ENCODE measurements at places on chromosomes 12 and 14.

DNA sequence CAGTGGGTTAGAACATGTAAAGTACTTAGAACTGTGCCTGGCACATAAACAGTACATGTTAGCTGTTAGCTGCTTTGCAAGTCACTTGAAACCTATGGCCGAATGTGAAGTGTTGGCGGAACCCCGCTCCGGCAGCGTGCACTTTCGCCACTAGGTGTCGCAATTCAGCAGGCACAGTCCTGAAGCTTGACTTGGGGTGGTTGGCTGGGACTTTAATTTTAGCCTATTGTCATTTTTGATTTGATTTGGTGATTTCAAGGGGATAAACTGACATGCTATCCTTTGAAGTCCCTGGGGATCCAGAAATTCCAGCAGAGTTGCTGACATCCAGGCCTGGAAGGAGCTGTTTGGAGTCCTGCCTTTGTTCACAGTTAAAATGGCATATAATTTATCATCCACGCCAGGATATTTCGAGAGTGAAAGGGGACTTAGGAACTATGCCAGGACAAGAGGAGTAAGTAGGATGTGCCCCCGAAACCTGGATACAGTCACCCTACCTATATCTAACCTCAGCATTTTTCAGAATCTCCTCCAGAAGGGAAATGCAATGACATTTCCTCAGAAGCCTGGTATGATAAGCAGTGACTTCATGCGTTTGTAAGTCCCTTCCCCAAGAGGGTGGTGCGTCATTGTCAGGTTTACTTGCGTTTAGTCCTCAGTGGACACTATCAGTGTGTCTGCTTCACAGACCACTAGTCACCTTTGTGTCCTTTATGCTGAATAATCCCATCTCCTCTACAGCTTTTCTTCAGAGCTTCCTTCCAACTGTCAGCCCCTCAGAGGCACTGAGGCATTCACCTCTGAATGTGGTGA is 3.5 kb upstream of the TSPAN9 start:
- DNase-seq = peak; percentile 80

DNA sequence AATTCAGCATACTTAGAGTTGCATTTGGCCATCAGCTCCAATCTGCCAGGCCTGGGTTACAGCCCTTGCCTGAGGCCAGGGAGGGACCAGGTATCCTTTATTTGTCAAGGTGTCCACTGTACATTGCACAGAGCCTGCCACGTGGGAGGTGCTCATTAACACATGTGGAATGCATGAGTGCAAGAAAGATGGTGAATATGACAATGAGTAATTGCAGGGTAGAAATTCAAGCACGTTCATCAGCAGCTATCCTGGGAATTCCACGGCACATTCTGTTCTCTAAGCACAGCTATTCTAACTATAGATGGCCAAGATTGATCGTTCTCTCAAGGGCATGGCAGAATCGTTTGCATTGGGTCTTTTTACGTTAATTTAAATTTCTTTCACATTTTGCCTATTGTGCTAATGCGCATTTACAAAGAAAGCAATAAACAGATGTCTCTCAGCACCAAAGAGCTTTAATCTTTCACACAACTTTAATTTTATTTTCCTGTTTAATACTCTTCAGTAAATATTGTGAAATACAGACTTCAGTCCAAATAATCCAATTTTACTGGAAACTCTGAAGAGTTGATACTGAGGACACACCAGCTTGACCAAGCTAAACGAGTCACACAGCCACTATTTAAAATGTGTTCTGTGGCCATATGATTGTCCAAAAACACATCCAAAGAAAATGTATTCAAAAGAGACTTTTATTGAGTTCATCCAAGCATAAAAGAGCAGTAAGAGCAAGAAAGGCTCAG is 1025.7 kb upstream of the TMEM132C start:
- no peak for DNase-seq

GRCh38 chr12:84738481-84738972 is 174.1 kb downstream of the SLC6A15 start:
- no peak for DNase-seq

DNA sequence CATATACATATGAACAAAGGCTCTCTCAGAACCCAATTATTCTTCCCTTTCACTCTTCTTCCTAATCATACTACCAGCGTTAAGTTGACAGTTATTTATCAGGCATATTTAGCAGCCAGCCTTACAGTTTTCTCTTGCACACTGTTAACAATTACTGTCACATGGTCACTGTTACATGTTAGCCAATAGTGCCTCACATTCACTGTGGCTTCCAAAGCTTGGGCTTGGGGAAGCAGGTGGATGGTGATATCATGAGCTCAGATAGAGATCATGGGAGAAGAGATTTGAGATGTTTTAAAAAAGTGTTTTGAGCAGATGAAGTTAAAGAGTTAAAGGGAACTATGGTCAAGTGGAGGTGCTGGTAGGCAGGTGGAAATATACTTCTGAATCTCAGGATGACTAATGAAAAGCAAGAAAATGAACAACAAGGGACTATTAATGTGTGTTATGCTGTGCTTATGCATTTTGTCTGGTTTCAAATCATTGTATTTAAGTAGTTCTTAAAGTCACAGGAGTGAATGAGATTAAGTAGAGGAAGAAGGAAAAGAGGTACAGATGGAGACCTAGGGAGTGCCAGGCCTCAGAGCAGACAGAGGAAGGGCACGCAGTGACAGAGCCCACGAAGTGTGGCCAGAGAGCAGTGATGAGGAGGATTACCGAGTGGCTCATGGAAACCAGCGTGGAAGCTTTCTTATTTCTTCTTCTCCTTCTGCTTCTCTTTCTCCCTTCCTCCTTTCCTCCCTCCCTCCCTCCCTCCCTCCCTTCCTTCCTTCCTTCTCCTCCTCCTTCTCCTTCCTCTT is 39.6 kb downstream of the BICD1 start:
- no peak for DNase-seq

GRCh38 chr14:19917243-19917642 is 3.2 kb upstream of the OR4K5 start:
- no peak for DNase-seq

- DNase-seq = no peak
These were observed 26.5 kb downstream of the ARL6IP4 start for GRCh38 chr12:123006977-123007376.

- no peak for DNase-seq
These were observed 7.8 kb downstream of the LRRK2 start for GRCh38 chr12:40232602-40233001.

DNA sequence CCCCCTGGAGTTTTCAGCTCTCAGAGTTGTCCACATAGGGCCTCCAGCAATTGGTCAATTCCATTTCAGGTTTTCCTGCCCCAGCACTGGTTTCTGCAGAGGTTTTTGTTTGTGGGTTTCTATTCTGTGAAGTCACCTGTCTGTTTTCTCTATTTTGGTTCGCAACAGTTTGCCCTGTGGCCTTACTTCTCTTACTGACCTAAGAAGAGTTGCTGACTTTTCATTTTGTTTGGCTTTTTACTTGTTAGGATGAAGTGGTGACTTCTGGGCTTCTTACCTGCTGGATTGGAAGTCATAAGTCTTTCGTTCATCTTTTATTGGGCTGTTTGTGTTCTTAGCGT is 196.4 kb upstream of the PARP11 start:
- no peak for DNase-seq

- no peak for DNase-seq
These were observed 3.7 kb upstream of the ART4 start for GRCh38 chr12:14846876-14847580.

GRCh38 chr14:20469890-20470602 is 840 bp downstream of the PNP start:
- DNase-seq = peak; percentile 75

DNA sequence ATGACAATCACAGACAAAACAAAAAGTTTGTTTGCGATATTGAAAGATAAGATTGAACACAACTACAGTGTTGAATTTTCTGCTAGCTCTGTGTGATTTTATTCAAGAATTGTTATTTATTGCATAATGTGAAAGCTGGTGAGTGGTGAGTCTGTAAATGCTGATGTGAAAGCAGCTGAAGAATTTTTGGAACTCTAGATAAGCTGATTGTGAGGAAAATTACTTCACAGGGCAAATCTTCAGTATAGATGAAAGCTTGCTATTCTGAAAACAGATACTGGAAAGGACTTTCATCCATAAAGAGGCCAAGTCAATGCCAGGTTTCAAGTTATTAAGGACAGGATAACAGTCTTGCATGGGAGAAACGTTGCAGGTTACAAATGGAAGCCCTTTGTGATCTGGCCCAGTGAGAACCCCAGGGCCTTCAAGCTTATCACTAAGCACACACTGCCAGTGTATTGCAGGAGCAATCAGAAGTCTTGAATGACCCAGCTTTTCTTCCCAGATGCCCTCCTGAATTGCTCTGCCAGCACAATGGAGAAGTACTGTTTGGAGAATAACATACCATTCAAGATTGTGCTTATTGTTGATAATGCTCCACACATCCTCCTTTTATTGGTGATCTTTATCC is 153.7 kb downstream of the PCNX1 start:
- DNase-seq = no peak

GRCh38 chr14:26599291-26599690 is 1.5 kb upstream of the NOVA1 start:
- DNase-seq = no peak

DNA sequence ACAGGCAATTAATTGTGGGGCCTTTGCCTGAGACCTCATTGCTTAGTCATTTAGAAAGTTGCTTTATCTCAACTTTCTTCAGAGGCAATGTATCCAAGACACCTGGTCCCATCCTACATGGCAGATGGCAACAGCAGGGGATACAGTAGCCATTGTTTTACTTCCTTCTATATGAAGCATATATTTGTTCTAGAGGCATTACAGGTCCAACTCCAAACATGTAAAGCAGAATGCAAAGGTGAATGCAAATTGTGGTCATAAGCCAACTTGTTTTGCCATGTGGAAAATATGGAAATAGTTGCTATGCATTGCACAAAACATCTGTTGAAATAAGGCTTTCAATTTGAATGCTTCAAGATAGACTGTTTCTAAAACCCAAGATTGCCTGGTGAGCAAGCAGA is 109.8 kb upstream of the BCAT1 start:
- no peak for DNase-seq

DNA sequence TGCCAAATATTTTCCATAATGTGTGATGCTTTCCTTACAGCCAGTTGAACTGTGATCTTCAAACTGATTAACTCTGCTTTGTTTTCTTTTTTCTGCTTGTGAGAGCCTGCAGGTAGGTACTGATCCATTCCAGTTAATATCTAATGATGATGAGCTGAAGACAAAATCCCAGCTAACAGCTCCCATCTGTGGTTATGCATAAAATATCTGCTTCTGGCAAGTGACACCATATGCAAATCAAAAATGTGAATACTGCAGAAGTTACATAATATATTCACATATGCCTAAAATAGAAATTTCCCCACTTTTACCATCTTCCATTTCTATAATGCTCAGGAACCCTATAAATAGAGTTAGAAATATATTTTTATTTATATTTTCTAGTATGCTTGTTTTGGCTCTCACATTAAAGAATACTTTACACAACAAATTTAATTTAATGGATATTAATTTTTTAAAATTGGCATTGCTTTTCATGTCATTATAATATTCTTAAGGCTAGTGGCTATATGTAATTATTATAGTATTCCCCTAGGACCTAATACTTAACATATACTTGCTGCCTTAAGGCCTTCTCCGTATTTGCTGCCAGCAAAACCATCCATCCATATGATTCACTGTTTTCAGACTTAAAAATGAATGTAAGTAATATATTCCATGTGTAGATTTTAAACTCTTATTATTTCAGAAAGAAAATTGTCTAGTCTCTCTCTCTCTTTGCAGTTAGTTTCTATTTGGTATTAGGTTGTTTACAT is 83.8 kb downstream of the CCER1 start:
- no peak for DNase-seq

DNA sequence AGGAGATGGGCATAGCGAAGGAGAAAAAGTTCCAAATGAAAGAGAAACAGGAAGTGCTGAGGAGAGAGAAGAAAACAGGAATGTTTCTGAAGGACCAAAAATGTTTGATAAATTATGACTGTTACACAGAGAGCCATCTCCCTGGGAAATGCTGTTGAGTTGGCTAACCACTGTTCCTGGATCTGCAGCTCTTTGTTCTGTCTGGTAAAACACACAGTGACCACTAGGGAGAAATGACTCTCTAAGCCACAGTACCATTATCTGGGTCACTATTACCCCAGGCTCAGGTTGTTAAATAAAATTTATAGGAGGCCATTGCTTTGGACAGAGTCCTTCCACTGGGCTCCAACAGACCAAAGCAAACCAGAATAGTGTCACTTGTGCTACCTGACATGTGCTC is 219.3 kb downstream of the CRADD start:
- no peak for DNase-seq

DNA sequence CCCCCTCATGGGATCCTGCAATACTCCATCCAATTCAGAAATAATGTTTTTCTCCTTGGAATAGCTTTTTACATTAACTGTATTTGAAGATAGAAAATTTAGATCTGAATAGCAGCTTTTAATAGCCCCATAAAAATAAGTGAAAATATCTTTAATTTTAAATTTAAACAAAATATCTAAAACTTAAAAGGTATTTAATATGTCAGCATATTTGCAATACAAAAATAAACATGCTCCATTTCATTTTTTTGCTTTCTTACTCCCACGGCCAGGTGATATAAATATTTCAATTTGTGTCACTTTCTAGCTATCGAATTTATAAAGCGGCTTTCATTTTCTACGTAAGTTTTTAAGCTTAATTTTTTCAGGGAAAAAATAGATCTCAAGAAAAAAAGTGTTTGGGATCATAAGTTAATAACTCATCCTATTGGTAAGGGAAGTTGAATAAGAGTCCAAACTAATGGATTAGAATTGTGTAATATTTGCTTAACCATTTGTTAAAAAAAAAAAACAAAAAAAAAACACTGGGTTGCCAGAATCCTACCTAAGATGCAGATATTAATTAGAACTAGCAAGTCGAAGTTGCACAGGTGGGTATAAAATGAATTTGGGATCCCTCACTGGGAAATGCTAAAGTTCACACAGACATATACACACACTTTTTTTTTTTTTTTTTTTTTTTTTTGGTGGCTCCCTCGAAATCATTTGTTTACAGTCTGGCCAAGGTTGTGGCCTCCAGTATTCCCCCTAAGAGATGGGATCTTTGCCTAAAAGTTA is 47.6 kb downstream of the PPP2R5C start:
- no peak for DNase-seq

- DNase-seq = no peak
These were observed 123.5 kb downstream of the ESRRB start for GRCh38 chr14:76499399-76499798.

GRCh38 chr14:95227279-95227860 is 70.0 kb upstream of the DICER1 start:
- no peak for DNase-seq

- DNase-seq = no peak
These were observed 29.3 kb upstream of the PPP1R12A start for GRCh38 chr12:79964100-79964627.

DNA sequence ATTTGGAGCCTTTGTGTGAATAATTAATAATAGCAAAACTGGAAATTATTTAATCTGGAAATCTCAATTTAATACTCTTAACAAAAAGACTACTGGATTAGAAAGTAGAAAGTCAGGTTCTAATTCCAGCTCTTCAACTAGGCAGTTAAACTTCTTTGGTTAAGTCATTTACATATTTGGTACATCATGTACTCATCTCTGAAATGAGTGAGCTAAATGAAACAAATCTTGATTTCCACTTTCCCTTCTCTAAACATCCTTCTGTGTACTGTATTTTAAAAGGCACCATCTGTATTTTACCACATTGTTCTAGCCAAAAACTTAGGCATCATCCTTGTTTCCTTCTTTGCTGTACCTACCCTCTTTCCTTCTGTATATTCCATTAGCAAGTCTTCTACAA is 26.9 kb downstream of the CRADD start:
- no peak for DNase-seq

All from activated CD4-positive, alpha-beta T cell treated with anti-CD3 and anti-CD28 coated beads, Interleukin-2, amount 50 U/mL, for 24 hours (primary cell).